ENCODE measurements at places on chromosomes 7 and 10.
A peak's percentile ranks its signal among the peaks of the same experiment; 100 is the strongest.

DNA sequence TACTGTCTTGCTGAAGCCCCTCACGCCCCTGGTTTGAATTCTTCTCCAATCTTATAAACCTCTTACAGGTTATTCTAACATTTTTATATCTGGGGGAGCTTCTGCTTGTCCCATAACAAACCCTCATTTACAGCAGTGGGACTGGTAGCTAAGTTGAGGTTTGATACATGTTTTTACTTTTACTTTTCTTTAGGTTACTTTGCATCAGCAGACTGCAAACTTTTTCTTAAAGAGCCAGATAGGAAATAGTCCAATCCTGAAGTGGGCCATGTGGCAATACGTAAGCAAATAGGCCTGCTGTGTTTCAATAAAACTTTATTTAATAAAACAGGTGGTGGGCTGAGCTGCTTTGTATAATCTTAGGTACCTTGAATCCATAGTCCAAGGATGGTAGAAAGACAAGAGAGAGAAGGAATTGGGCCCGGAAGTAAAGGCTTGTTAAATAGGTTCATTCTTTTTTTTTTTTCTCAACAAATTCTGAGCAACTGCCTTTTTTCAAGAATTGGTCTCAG, 27.3 kb downstream of the RAB18 start:
- DNase-seq, result no peak

GRCh38 chr10:62333988-62334682, 40.0 kb upstream of the ZNF365 start:
- no peak for DNase-seq

GRCh38 chr10:23344241-23344841, at the start of gene C10orf67:
TSS of gene C10orf67 (minus strand) at chr10:23344797. CDS start at chr10:23344774, 23 bp downstream.
- DNase-seq, result peak; percentile 12

GRCh38 chr10:75024971-75025523, 86.4 kb upstream of the SAMD8 start:
- DNase-seq, result no peak

- no peak for DNase-seq
Measured at GRCh38 chr10:99372546-99373271, 43.6 kb downstream of the CNNM1 start.

GRCh38 chr10:101780818-101781654, 2.2 kb downstream of the NPM3 start:
- peak; percentile 58 for DNase-seq

- no peak for DNase-seq
Measured at GRCh38 chr10:128929131-128929530, 537.9 kb upstream of the MGMT start.

- no peak for DNase-seq
Measured at GRCh38 chr10:72682638-72683037, 9.3 kb upstream of the MCU start.

DNA sequence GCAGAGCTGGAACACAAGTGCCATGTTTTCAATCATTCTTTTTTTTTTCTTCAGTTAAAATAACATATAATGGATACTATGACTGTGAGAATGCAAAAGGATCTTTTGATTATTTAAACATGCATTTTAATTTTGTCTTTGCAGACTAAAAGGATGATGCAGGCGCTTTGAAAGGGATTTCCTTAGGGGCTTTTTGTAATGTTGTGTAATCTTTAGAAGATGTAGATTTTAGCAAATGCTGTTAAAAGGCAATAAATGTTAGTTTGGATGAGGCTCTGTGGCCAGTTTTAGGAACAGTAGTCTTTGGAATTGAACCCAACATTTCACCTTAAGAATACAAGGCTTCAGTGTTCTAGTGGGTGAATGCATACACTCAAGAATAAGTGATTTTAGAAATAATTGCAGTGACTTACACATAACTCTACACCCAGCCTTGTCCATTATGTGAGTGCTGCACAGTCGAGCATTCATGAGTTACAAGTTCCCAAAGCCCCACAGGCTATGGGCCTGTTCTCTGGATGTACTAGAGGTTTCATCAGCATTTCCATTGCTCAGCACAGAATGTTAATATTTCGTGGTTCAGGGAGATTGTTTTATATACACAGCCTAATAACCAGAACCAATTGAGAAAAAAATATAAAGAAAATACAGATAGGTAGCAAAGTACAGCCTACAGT, 11.6 kb downstream of the PAPSS2 start:
- no peak for DNase-seq

DNA sequence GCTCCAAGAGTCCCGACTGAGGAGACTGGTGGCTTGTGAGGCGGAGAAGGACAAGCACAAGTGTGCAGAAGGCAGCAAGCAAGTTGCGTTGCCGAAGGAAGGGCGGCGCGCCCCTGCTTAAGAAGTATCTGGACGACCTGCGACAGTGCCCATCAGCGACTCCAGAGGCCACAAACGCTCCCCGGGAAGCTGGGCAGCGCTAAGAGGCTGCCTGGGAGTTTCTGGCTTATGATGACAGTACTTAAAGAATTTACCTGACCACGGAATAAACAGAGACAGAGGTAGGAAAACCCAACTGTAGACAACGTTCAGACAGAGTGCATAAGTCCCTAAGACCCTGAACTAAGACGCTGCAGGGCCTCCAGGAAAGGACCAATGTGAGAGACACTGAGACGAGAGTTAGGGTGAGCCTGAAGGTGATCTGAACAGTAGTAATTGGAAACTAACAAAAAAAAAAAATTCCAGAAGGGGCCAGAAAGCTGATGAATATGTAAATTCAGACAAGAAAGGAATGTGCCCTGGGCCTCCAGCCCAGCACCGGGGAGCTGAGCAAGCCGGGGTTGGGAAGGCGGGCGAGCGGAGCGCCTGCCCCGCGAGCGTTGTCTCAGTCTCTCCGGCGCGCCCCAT, 1.0 kb downstream of the OSBPL3 start:
- DNase-seq, result no peak

DNA sequence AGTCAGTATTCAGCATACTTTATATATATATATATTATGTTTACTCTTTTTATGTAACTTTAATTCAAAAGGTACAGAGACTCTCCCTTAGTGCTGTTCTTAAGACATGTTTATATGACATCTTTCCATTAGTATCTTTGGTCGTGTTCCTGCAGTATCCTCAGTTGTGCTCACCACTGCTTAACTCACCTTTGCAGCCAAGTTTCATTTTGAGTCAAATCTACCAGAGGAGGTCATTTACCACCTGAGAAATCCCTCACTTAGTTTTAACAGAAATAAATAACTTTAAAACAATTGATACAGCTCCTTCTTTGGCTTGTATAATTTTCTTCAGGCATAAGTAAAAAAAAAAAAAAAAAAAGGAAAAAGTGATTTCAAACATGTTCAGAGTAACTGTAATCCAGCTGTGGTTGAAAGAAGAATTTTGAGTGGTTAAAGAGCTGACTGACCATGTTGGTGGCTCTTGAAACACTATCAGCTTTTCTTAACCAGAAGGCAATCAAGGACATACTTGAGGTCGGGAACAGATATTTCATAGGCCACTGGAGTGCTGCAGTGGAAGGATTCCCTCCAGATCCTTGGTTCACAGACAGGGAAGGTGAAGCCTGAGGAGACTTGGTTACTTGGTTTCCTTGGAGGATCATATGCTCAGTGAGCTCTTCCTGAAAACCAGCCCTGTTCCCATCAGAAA, 116.8 kb downstream of the AUTS2 start:
- DNase-seq, result no peak

- no peak for DNase-seq
Measured at GRCh38 chr10:3595736-3596135, 189.3 kb downstream of the KLF6 start.

DNA sequence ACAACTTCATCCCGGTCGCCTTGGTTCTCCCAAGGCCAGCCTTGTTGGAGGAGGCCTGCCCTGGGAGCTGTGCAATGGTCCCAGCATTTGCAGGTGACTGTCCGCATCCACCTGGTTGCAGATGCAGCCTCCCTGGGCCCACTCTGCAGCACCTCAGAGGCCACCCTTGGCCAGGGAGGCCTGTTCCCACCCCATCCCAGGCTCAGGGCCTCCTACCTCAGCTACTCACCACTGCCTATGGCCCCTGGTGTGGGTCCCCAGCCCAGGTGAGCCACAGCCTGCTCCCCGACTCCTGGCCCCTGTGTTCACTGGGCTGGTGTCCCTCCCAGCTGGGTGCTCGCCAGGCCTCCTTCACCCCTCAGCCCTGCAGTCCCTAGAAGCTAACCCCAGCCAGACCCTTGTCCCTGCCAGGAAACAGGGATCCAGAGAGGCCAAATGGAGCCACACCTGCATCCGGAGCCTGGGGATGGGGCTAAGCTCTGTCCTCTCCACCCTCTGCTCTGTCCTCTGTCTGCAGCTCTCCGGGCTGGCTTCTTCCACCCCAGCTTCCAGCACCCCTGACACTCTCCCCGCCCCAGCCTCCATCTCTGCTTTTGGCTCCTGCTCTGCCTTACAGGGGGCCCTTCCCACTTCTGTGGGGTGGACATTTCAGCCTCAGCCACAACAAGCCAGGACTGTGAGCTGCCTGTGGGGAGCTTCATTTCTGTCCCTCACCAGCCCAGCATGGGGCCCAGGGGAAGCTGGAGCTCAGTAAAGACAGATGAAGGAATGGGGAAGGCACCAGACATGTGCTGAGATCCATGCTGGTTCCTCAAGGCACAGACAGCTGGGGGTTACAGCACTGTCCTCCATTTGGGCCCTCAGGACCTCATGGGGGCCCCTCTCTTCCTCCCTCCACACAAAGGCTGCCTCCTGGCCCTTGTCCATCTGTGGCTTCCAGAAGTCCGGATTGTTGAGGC, 35.6 kb upstream of the ANTXRL start:
- no peak for DNase-seq

DNA sequence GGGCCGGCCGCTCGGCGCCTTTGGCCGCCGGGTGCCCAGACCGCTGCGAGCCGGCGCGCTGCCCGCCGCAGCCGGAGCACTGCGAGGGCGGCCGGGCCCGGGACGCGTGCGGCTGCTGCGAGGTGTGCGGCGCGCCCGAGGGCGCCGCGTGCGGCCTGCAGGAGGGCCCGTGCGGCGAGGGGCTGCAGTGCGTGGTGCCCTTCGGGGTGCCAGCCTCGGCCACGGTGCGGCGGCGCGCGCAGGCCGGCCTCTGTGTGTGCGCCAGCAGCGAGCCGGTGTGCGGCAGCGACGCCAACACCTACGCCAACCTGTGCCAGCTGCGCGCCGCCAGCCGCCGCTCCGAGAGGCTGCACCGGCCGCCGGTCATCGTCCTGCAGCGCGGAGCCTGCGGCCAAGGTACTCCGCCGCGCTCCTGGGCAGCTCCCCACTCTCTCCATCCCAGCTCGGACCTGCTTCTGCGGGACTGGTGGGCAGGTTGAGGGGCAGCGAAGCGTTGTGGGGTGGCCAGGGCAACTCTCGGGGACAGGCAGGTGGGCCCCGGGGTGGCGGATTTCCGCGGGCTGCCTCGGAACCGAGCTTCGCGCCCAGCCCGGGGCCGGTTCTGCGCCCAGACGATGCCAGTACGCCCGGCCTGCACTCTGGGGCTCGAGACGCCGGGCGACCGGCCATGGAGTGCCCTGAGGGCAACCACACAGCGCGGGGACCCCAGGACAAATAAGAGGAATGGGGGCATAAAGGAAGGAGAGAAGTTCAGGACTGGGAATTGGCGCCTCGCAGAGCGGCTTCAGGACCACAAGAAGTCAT, 578 bp downstream of the HTRA1 start:
- no peak for DNase-seq

DNA sequence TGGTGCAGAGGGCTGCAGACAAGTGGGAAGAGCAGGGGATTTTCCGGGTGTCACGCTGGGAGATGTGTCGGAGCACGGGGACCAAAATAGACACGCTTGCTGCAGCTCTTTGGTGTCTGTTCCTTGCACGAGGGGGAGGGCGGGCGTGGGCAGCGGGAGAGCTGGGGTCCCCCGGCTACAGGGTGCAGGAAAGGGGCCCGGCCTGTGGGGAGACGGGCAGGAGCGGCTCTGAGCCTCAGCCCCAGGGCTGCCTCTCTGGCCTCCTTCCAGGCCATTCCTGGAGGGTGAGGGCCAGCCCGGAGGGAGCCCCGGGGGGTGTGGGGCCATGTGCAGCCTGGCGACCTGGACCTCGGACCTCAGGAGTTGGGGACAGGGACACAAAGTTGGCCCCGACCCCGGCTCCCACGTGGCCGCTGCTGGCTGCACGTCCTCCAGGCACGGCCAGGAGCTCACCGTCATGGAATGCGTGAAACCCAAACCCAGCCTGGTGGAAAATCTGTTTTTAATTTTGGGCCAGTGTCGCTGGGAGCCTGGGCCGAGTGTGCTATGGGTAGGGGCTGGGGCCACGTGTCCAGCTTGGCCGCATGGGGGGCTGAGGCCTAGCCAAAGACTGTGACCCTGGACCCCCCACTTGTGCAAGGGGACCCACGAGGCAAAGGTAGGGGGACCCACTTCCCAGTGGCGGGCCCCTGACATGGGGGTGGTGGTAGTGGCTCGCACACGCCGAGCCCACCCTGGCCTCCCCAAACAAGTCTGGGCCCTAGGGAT, 6.6 kb downstream of the TTYH3 start:
- no peak for DNase-seq
